ENCODE measurements at places on chromosomes 1 and 21.

DNA sequence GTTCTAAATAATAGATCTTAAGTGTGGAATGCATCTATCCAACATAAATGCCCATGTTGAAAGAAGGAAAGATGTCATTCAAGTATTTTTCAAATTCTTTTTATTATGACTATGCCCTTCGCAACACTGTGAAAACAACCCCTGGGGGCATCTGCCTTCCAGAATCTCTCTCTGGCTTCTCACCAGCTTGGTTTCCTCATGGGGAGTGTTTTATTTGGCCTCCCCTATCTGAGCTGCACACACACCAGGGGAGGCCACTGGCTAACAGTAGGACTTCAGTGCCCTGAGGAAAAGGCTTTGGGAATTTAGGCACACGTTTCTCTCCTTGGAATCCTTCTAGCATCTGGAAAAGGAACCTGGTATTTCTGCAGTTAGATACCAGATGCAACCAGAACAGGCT is 130.6 kb downstream of the EDEM3 start:
- DNase-seq: no peak

DNA sequence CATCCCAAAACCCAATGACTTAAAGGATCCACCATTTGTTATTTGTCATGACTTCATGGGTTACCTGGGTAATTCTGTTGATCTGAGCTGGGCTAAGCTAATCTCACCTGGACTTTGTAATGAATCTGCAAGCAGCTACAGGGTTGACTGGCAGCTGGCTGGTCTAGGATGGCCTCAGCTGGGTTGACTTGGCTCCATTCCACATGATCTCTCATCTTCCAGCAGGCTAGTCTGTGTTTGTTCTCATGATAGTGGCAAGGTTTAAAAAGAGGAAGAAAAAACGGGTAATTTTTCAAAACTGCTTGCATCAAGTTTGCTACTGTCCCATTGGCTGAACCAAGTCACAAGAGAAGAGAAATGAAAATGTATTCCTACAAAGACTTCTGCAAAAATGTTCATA is 24.8 kb upstream of the ZMYM4 start:
- no peak for DNase-seq

DNA sequence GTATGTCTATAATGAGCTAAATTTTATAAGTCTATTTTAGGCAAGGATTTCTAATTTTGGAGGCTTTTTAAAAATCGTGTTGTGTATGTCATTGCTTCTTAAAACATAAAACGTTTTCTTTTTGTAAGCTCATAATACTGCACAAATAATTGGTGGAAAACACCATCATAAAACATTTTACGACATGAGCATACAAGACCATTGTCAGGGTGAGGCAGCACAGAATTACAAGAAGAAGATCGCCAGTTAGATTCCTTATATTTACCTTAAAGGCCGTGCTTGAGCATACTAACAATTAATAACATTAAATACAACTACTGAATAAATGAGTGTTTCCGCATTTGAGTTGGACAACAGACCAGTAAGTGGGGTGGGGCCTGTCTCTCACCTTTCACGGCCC is 19.1 kb upstream of the LMX1A start:
- DNase-seq: no peak

- no peak for DNase-seq
Measured at GRCh38 chr1:40627987-40628902, 37.2 kb downstream of the RIMS3 start.

DNA sequence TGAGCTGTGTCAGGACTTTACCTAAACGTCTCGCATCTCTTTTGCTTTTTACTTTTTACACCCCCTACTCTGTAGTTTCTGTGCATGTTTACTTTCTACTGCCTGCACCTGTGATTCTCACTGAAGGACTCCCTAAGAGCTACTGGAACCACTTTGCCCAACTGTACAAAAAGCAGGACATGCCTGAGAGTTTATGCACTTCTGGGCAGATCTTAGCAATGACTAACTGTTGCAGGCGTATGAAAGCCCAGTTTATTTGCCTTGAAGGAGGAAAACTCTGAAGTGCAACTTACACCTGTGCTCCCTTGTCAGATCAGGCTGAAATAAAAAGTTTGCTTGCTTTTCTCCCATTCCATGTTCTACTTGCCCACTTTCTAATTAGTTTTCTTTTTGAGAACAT is 467.0 kb upstream of the USP24 start:
- no peak for DNase-seq

All from substantia nigra (tissue), 51 donors.